ENCODE measurements at places on chromosomes 1 and 21.

DNA sequence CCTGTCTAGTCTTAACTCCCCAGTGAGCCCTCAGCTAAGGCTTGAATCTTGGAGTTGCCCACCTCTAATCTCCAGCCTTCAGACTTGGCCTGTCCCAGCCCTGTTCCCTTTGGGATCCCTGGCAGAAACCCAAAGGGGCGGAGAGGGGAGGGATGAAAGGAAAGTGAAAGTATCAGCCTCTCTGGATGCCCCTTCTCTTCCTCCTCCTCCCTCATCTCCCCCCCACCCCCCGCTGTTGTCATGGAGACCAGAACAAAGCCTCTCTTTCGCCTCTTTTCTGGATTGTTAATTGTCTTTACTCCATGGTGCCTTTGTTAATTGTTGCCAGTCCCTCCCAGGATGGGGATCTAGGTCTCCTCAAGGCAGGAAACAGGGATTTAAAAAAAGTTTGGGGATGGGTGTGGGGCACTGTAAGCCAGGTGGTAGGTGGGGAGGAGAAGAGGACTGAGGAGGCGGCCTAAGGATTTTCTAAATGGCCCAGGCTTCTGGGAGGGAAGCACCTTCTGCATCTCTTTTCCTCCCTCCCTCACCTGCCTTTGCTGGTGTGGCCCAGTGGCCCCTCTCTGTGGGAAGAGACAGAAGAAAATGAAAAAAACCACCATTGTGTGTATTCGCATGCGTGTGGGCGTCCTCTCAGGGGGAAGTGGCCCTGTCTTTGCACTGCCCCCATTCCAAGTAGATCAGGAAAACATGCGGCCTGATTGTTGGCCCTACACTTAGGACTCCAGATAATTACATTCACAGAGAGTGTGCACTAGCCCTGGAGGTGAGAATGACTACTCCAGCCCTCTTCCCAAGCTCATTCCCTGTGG is 7.5 kb upstream of the SOX13 start:
- ATAC-seq = no peak

DNA sequence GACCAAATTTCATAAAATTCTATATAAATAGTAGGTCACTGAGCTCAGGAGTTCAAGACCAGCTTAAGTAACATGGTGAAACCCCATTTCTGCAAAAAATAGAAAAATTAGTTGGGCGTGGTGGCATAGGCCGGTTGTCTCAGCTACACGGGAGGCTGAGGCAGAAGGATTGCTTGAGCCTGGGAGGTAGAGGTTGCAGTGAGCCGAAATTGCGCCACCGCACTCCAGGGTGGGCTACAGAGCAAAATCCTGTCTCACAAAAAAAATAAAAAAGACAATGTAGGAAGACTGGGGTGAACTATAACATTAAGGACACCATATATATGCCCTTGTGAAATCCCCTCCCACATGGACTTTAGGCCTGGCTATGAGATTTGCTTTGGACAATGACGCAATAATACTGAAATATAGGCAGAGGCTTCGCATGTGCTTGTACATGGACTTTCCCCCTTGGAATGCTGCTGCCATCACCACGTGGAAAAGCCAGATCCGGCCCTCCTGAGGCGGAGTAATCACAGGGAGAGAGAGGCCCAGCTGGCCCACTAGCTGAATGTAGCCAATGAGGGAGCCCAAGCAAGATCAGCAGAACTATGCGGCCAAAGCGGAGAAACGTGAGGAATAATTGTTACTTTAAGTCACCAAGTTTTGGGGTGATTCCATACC is 13.1 kb upstream of the USP1 start:
- no peak for ATAC-seq

DNA sequence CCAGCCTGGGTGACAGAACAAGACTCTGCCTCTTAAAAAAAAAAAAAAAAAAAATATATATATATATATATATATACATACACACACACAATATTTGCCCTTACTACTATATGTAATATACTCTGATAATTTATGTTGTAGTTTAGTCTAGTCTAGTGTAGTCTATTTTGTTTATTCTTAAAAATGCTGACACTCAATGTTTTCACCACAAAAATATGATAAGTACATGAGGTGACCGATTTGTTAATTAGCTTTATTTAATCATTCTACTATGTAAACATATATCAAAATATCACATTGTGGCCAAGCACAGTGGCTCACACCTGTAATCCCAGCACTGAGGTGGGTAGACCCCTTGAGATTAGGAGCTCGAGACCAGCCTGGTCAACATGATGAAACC is 19.8 kb upstream of the ZNF362 start:
- ATAC-seq = no peak

- ATAC-seq = no peak
Measured at GRCh38 chr1:24641646-24642151, 1.4 kb upstream of the SRRM1 start.

DNA sequence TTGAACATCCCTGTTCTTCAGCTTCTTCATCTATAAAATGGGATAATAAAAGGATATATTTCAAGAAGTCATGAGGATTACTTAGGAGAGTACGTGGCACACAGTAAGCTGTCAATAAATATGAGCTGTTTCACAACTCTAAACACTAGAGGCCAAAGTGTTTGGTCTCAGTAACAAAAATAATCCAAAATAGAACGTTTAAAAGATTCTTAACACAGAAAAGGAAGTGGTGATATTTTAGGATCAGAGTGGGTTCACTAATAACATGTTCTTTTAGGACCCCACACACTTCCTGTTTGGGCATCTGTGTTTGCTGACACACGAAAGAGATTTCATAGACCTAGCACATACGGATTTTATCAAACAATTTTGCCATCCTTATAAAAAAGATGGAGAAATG is 32.9 kb downstream of the TNFSF18 start:
- no peak for ATAC-seq

DNA sequence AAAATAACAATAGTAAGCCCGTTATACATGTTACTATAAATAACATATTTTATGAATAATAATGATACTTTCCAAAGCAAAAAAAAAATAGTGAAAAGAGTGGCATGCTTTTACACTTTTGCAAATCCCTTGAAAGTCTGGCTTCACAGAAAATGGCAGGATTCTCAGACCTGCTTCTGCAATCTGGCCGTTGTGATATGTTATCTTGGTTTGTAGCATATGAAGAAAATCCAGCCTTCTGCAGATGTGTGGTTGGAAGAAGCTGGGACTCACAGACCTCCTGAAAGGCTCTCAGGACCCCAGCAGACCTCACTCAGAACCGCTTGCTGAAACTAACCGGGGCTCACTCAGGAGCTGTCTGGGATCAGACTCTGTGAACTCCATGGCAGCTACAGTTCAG is 256.0 kb upstream of the TMEM51 start:
- no peak for ATAC-seq

DNA sequence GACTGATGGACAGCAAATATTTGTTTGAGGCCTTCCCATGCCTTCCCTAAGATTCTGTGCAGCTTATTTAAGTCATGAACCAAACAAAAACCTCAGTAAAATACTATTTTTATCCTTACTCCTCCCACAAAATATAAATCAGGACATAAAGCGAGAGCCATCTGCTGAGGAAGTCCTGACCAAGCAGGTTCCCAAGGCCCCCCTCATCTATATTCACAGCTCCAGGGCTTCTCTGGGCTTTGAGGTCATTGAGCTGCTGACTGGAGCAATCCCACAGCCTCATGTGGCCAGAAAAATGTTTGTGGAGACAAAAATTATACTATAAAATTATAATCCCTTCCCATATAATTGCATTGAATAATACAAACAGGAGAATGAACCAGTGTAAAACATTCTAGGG is 846.2 kb downstream of the ADGRL2 start:
- ATAC-seq = no peak

GRCh38 chr1:209367061-209367772 is 216.3 kb upstream of the CAMK1G start:
- no peak for ATAC-seq

DNA sequence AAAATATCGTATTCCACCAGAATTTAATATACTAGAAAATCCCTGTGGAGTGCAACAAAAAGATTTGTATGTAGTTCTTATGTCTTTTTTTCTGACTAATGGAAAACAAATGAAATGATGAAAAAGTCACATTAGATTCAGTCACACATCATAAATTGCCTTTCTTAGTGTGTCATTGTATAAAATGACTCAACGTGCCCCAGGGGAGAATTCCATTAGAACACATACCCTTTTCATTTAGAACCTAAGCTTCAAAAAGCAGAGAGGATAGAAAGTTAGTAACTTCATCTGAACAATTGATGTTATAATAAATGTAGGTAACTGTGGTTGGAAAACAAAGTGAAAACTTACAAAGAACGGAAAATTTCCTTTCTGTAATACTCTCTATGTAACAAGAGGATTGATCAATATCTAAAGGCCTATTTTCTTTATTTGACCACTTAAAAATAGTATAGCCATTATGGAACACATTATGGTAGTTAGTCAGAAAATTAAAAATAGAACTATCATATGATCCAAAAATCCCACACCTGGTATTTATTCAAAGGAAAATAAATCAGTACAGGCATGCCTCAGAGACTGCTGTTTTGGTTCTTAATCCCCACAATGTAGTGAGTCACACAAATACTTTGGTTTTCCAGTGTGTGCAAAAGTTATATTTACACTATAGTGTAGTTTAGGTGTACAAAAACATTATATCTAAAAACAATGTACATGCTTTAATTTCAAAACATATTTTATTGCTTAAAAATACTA is 1016.1 kb downstream of the KCNT2 start:
- no peak for ATAC-seq

DNA sequence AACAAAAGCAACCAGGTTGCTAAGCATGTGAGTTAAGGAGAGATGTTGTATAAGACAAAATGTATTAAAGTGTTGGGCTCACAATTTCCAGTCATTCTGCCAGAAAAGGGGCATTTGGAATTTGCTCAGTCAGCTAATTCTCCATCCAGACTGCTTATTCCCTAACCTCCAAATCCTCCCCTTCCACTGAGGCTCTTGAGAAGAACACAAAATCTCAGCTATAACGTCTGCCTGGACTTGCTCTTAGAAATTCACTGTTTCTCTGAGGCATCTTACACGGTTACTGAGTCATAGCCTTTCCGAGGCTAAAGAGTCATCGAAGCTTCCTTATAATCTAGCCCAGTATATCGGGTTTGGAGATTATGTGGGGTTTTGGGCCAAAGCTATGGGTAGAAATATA is 548.2 kb upstream of the ADGRL4 start:
- no peak for ATAC-seq

Measured in stimulated activated memory B cell treated with anti-CD40 and anti-IgM and Interleukin-4, amounts not matched to agents 10 μg/mL and 1 μg/mL and 100 μg/mL, for 72 hours (primary cell).